Dermis blood vessel endothelial cell (primary cell): ENCODE measurements at places on chromosomes 6 and 20.

DNA sequence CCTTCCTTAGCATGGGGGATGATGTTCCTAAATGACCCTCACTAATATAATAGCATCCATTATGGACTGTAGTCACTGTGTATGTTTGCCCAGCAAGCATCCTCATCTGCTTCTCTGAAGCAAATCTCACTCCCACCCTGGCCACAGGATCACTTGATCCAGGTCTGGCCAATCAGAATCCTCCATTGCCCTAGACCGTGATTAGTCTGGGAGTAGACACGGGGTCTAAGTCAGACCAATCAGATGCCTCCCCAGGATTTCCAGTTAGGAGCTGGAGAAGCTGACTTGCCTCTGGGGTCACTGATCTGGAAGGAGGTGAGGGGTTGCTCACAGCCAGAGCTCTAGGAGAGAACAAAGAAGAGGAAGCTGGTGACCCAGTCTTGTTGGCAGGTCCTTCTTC lies 153.9 kb downstream of the DHX35 start:
- no peak for DNase-seq

DNA sequence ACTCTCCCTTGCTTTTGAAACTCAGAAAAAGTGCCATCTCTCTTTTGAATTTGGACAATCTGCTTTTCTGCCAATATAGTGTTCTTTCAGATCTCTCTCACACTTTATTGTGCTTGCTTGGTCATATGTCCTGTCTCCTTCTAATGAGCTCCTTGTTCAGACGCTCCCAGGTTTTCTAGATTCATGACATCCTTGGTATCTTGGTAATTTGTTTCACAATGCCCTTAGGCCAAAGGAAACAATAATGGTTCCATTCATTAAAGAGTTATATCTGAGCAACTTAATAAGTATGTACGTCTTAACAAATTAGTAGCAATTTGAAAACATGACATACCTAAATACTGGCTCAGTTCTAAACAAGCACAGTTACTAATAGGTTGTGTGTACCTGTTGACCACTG lies 293.4 kb upstream of the SPTLC3 start:
- DNase-seq, result no peak

DNA sequence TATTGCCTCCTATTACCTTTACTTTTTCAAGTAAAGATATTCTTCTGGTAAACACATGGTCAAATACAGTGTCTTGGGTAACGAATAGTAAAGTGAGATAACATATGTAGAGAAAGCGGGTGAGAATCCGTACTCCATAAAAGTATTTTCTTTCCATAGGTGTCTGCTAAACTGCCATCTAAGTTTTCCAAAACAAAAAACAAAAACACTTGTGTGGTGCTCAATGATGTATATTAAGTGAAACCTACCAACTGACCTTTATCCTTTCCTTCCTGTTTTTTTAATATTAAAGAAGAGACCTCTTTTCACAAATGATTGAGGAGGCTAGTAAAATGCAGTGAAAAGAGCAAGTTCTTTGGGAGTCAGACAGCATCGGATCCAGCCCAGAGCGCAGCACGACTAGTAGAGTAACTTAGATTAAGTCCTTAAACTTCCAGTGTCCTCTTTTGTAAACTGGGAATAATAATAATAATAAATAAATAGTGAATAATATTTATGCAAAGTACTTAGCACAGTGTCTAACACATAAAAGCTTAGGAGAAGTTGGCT lies 437 bp upstream of the CDKAL1 start:
- DNase-seq, result no peak

GRCh38 chr6:109229536-109229935 lies 134.2 kb downstream of the CEP57L1 start:
- DNase-seq, result no peak

- no peak for DNase-seq
Observed at GRCh38 chr20:61879694-61880093, 186.0 kb downstream of the TAF4 start.
